ENCODE measurements at places on chromosomes 5 and 9.

DNA sequence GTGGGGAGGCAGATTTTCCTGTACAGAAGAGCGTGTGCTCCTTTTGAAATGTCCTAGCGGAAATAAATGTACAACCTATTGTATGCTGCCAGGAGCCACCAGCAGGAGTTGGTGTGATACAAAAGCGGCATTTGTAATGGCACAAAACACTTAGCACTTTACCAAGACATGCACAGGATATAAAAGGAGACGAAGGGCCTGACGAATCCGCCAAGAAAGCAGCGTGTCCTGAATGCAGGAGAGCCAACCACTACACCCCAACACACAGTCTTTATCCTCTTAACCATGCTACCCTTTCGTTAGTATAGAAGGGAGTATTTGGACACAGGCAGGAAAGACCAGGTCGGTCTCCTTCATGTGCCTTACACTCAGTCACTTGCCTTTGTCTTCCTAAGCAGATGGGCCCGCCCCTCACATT lies 218.1 kb downstream of the TRIM32 start:
- DNase-seq = peak; percentile 24

- DNase-seq = no peak
Measured at GRCh38 chr9:34636791-34637355, 714 bp downstream of the SIGMAR1 start.

GRCh38 chr9:23615569-23615968 lies 210.5 kb downstream of the ELAVL2 start:
- no peak for DNase-seq

GRCh38 chr5:144142139-144142823 lies 28.2 kb downstream of the YIPF5 start:
- DNase-seq = no peak

GRCh38 chr9:114033397-114034103 lies 44.5 kb downstream of the AMBP start:
- DNase-seq = peak; percentile 11

GRCh38 chr5:7397937-7398336 lies 2.0 kb downstream of the ADCY2 start:
- no peak for DNase-seq

GRCh38 chr5:2602451-2603271 lies 148.8 kb downstream of the IRX2 start:
- DNase-seq = no peak

All from HAP-1 (cell line).